SW480 (cell line): ENCODE measurements at places on chromosomes 2 and 18.

GRCh38 chr2:45003579-45004551, 5.4 kb downstream of the SIX2 start:
- DNase-seq: no peak

DNA sequence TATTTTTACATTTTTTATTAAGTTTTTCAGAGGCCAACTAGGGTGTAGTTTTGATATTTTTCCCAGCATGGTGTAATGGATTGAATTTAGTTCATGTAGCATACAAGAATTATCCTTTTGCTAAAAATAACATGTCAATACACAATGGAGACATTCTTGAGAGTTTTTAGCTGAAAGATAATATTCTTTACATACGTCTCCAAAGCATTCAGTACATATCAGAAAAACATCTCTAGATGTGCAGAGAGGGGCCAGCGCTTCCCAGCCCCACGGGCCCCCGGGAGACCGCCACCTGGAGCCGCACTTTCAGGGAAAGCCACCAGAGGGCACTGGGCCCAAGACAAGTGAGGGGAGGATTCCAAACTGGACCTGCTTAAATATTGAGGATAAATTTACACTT, 499.4 kb downstream of the GALR1 start:
- DNase-seq: no peak

DNA sequence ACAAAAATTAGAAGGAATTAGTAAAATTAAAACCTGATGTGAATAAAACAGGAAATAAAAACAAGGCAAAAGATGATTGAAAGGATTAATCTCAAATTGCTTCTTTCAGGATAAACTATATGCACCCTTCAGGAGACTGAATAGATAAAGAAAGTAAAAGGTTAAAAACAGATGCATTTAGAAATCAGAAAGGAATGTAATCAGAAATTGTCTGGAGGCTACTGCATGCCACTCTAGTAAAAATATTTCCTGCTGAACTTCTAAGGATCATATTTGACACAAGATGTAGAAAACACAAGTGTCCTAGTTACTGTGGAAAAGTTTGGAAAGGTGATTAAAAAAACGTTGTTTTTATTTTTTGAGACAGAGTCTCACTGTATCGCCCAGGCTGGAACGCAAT, 16.2 kb downstream of the CHCHD5 start:
- DNase-seq: no peak

DNA sequence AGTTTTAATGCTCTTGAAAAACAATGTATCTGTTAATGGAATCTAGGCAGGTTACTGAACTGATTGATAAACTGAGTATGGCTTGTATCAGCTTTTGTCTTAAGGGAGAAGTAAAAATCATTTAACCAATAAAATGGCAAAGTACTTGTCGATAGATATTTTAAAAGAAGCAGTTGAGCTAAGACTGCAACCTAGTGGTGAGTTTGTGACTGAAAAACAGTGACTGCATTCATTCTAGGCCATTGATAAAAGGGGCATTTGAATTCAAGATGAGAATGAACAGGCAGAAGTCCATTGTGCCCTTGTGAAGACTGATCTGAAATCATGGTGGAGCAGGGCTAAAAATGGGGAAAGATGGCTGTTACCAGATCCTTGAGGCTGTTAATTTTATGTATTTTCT, 59.4 kb upstream of the MSTN start:
- peak; percentile 36 for DNase-seq
